ENCODE measurements at places on chromosomes 1 and 21.

DNA sequence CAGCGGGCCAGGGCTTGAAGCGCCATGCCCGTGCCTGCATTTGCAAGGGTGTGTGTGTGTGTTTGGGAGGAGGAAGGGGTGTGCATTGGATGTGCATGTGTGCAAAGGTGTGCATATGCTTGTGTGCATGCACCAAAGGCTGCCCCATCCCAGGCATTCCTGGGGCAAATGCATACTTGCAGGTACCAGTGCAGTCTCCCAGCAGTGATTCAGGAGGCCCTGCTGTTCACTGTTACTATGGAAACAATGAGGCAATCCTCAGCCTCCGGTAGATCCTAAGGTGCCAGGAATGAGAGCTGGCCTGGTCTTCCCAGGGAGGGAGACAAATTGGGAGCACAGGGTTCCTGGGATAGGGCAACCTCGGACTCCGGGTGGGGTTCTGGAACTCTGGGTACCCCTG, 7.5 kb upstream of the FNDC5 start:
- DNase-seq = no peak

DNA sequence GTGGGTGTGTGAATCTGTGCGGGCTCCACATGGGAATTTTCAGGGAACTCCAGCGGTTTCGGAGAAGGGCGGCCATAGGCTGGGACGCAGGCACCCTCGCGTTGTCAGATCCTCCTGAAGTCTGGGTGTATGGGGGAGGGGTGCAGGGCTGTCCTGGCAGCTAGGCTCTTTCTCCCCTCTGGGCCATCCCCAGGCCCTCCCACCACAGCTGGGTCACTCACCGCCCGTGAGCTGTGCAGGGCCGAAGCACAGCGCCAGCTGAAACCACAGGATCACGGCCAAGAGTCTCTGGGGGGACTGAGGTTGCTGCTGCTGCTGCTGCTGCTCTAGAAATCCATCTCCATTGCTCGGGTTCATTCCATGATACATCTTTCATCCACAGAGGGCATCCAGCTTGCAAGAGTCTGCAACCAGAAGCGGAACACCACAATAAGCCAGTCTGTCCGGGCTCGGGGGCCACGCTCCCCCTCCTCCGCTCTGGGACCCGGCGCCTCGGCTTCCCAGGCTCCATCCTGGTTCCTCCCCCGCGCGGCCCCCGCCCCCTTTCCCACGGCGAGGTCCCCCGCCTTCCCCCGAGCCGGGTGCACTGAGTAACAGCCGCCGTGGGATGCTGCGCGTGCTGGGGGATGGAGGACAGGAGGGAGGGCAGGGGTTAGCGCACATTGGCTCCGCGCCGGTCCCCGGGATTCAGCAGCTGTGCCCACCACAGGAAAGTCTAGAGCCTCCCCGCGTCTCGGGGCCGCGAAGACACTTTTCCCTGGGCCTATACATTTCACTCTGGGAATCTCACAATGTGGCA, 720 bp downstream of the SUSD4 start:
- peak; percentile 10 for DNase-seq

DNA sequence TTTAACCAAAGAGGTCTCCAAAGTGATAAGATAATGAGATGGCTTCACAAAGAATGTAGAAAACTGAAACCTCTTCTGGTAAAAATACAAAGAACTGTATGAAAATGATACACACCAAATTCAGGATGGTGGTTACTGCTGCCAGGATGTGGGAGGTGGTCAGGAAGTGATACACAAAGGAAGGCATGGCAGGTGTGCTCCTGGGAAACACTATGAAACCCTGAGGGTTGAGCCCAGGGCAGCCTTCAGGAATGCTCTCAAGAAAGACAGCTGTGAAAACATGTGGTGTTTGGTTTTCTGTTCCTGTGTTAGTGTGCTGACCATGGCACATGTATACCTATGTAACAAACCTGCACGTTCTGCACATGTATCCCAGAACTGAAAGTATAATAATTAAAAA, 109.3 kb downstream of the NTNG1 start:
- no peak for DNase-seq

DNA sequence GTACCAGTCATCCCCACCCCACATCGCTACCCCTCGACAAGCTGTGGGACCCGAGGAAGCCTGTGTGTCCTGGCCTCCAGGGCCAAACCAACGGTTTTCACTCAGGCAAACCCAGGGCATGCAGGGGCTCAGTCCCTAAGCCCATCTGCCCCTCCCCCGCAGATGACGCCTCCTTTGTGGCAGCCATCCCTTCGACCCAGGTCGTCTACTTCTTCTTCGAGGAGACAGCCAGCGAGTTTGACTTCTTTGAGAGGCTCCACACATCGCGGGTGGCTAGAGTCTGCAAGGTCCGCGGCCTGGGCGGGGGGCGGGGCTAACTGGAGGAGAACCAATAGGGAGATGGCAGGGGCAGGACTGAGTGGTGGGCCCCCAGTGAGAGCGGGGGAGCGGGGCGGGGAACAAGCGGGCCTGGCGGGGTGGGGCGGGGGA, 7.4 kb downstream of the SEMA4A start:
- DNase-seq = peak; percentile 42

DNA sequence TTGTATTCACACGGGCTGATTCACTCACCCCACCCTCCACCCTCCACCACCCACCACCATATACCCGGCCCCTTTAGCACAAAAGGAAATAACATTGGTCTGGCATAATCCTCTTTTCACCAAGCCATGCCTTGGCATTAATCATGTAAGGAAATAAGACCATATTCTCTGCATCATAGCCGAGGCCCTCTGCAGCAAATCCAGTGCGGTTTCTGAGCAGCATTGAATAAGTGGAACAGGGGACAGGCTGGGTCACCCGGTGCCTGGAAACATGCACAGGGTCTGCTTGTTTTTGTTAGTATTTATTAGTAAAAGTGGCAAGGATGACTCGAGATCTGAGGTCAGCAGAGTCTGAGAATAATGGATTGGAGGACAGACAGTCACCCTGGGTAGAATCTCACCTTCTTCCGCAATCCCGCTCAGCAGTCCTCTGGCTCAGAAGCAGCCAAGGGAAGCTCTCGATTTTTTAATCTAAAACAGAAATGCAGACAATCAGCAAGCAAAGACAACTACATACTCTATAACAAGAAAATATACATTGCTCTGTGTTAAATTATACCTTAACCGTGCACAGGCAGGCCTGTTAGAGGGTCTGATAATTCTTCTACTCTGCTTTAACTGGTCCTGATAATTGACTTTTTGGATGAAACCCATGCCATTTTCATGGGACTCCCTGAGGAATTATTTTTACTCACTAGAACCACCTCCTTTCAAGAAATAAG, 52.4 kb upstream of the CDC42BPA start:
- DNase-seq = no peak

DNA sequence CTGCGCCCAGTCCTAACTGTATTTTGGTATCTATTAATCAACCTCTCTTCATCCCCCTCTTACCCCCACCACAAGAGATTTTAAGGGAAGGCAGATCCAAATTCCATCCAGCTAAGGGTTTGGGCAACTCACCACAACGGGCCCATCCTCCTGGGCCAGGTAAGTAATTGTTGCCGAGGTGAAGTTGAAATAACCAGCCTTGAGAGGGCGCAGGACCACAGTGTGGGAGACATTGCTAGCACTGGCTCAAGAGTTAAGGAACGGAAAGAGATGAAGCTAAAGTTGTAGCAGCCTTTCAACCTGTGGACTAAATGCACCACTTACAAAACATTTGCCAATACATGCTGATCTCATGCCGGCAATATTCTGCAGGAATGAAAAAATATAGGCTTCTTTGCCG, 5.9 kb downstream of the SSR2 start:
- no peak for DNase-seq

DNA sequence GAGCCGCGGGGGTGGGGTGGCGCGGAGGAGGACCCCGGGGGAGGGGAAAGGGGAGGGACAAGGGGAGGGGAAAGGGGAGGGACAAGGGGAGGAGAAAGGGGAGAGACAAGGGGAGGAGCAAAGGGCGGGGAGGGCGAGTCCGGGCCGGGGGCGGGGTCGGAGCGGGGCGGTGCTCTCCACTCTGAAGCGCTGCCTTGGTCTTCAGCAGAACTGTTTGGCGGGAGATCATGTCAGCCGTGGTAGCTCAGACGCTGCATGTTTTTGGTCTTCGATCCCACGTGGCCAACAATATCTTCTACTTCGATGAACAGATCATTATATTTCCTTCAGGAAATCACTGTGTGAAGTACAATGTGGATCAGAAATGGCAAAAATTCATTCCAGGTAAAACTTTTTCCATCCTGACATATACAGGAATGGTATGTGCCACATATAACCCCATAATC, 420 bp downstream of the CFAP57 start:
- peak; percentile 86 for DNase-seq

- DNase-seq = no peak
These were observed 42.3 kb upstream of the NFASC start for GRCh38 chr1:204828352-204828850.

DNA sequence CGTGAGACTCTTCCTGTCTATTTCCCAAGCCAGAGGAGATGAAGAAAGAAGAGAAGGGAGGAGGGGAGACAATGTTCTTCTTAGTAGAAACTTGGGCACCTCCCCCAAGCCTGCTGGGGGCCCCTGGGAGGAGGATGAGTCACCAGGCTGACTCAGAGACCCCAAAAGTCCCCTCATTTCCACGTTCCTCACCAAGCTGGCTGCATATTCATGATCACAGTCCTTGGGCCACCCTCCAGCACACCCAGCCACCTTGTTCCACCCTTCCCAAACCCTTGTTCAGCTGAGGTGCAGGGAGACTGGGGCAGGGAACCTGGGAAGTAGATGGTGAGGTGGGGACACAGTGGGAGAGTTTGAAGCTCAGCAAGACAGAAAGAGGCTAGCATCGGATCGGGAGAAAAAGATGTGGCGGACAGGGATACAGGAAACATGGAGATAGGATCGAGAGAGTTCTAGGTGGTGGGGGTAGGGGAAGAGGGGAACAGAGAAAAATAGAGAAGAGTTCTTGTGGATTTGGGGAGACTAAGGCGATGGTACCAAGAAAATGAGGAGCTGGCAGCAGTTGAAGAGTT, 712 bp downstream of the RAB13 start:
- DNase-seq = peak; percentile 23

DNA sequence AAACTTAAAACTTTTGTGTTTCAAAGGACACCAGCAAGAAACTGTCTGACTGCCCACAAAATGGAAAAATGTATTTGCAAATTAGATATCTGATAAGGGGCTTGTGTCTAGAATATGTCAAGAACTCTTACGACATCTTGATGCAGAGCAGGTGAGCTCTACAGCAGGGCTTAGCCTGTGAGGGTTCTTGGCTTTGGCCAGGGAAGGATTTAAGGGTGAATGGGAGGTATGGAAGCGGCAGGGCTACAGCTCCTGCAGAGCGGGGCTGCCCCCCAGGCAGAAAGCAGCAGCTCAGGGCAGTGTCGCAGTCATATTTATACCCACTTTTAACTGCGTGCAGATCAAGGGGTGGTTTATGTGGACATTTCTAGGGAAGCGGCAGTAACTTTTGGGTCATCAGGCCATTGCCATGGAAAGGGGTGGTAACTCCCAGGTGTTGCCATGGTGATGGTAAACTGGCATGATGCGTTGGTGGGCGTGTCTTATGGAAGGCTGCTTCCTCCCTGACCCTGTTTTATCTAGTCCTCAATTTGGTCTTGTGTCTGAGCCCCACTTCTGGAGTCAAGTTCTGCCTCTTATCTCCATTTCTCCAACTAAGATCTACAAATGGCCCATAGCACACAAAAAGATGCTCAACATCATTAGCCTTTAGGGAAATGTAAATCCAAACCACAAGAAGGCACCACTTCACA, 23.2 kb downstream of the MORN1 start:
- no peak for DNase-seq
